ENCODE measurements at places on chromosomes 16 and 17.

DNA sequence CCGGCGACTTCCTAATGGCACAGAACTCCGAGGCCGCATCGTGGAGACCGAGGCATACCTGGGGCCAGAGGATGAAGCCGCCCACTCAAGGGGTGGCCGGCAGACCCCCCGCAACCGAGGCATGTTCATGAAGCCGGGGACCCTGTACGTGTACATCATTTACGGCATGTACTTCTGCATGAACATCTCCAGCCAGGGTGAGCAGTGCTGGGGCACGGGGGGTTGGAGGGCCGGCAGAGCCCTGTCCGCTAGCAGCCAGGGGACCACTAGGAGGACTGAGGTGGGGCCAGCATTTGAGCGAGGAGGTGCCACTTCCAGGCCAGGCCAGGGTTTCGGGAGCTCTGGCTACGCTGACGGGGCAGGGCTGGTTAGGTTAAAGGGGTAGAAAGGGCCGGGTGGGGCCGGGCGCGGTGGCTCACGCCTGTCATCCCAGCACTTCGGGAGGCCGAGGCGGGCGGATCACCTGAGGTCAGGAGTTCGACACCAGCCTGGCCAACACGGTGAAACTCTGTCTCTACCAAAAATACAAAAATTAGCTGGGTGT is 5.1 kb downstream of the MPG start:
- no peak for DNase-seq

- DNase-seq: no peak
Measured at GRCh38 chr17:40482722-40483121, 18.7 kb downstream of the TNS4 start.

DNA sequence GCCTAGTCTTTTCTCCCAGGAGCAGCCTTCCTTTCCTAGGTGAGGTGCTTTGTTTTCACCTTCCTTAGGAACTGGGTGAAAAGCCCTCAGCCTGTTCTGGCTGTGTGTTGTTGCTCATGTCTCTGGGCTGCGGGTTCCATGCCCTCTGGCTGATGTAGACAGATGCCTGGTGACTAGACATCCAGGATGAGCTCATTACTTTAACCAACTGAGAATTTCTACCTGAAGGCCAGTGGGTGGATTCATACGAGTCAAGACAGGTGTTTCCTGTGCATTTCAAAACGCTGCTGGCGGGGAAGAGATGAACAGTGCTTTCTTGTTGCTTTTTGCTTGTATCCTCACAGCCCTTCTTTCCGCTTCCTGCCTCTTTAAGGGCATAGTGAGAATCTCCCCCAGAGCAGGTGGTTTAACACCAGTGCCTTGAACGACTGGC is 22.3 kb downstream of the SAP30BP start:
- no peak for DNase-seq

DNA sequence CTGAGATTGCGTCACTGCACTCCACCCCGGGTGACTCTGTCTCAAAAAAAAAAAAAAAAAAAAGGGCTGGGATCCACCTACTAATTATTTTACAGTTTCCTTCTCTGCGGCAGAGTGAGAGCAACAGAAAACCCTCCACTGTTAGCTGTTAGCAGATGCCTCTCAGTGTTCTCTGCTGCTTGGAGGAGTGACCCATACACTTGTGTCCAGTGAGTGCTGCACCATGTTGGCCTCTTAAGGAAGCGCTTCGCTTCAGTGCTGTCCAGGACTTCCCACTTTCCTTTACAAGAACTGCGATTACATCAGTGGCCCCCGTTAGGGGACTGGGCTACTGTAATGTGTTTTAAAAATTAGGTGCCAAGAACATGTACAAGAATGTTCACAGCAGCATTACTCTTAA is 18.4 kb upstream of the CLEC18B start:
- DNase-seq: no peak

- DNase-seq: no peak
Measured at GRCh38 chr17:68794636-68795434, 160.4 kb downstream of the ABCA8 start.

GRCh38 chr17:38628441-38628840 is 22.7 kb upstream of the SRCIN1 start:
- no peak for DNase-seq

- DNase-seq: peak; percentile 66
Measured at GRCh38 chr17:43021741-43022512, at the start of gene VAT1. Gene VAT1, minus strand, starts transcription at chr17:43022385. Its CDS starts 63 bp downstream, at chr17:43022322.

Measured in breast epithelium (tissue), 4 donors.